ENCODE measurements at places on chromosomes 1 and 21.
A peak's percentile ranks its signal among the peaks of the same experiment; 100 is the strongest.

- DNase-seq: no peak
These were observed 12.3 kb upstream of the RASSF5 start for GRCh38 chr1:206495011-206495461.

GRCh38 chr1:56573311-56573710 lies 6.1 kb downstream of the PLPP3 start:
- DNase-seq: no peak

GRCh38 chr1:38239258-38239835 lies 192.8 kb upstream of the POU3F1 start:
- DNase-seq: no peak

GRCh38 chr1:202852163-202852904 lies 36.6 kb downstream of the RABIF start:
- DNase-seq: peak; percentile 36

DNA sequence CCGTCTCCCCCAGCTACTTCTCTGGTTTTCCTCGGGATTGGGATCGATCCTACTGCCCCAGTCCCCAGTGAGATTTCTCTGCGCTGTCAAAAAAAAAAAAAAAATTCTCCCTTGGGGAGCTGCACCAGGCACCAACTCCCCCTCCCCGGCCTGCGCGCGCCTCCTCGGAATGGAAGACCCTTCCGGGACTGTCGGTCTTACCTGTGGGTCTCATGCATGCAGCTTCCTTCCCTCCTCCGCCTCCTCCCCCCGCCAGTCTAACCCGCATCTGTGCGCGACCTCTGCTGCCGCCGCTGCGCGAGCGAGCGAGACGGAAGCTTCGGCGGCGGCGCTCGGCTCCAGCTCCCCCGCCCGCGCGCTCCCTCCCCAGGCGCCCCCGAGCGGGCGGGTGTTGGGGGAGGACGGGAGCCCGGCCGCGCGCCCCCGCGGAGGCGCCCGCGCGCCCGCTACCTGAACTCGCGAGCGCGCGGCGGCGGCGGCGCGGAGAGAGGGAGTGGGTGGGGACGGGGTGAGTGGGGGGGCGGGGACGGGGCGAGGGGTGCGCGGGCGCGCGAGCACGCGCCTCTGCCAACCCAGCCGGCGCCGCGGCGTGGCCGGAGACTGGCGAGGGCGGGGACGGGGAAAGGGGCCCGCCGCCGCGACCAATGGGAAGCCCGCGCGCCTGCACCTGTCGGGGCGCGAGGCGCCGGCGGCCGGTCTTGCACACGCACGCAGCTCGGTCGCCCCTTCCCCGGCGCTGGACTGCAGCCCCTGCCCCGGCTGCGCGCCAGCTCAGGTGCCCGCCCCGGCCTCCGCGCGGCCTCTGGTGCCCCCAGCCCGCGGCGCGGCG lies at the start of gene SUSD4:
SUSD4 (minus strand) TSS at position 321 of the 829 bp plus-strand sequence. CDS start 751 bp downstream, outside the sequence.
- no peak for DNase-seq

DNA sequence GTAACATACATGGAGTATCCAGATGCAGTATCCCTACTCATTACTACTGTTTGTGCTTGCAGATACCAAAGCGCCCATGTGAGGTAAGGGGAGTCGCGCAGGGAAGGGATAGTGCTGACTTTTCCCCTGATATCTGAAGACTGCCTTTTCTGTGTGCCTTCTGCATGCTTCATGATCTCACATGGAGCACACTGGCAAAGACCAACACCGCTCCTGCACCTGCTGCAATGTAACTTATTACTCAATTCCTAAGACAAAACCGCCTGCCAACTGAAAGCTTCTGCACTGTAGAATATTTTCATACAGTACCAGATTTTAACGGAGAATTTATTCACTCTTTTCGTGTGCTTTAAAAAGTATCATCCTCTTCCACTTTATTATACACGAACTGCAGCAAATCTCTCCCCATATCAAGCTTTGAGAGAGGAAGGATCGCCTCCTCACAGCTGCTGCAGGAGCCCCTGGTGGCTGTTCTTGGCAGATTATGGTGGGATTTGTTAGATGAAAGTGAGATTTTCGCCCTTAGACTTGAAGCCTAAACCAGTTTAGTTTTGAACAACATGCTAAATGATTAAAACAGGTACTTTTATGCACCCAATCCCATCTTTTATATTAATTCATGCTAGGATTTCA lies 99.1 kb downstream of the PTPN14 start:
- DNase-seq: no peak

- no peak for DNase-seq
These were observed 7.4 kb upstream of the S100A10 start for GRCh38 chr1:152000964-152001630.

- no peak for DNase-seq
These were observed 18.0 kb upstream of the MNDA start for GRCh38 chr1:158813164-158813563.

DNA sequence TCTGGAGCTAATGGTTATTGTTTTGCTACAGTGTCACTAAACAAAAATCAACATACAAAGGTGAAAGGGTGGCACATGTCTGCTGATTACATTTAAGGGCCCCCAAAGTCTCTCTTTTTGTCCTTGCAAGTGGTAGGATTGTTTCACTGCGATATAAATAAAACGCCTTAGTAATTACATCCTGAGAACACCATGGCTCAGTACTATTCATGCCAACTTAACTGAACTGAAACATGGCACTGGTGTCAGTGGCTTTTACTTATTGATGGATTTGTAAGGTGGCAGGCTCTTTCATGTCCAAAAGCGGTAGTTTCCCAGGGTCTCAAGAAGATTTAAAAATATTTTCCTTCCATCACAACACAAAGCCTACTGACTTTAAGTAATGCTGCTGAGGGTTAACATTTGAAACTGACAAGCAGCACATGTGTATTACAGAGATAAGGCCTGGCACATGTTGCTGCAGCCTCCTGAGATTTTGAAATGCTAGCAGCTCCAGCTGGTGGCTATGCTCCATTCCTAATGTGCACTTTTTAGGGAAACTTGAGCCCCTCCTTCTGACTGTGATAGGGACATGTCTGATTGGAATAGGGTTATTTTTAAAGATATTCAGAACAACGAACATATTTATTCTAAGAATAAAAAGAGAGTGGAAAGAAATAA lies 86.8 kb downstream of the ATP1B1 start:
- no peak for DNase-seq

- DNase-seq: no peak
These were observed 67.2 kb upstream of the IFNAR2 start for GRCh38 chr21:33162436-33162951.

GRCh38 chr1:225762444-225762843 lies 15.2 kb upstream of the SRP9 start:
- DNase-seq: no peak

GRCh38 chr1:39759436-39759726 lies 11.8 kb downstream of the OXCT2 start:
- DNase-seq: no peak

DNA sequence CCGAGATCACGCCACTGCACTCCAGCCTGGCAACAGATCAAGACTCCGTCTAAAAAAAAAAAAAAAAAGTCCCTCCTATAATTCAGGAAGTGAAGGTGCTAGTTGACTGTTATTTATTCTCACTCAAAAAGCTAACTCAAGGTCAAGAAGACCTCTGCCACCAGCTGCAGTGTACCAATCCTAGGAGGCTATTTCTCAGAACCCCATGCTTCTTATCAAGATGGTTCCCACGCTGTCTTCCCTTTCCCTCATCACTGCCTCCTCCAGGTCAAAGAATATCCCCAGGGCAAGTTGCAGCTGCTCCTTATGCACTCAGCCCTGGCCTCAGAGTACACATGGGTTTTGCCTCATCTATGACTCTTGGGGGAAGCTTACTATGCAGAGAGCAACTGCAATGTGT lies 53.6 kb downstream of the RERE start:
- no peak for DNase-seq

DNA sequence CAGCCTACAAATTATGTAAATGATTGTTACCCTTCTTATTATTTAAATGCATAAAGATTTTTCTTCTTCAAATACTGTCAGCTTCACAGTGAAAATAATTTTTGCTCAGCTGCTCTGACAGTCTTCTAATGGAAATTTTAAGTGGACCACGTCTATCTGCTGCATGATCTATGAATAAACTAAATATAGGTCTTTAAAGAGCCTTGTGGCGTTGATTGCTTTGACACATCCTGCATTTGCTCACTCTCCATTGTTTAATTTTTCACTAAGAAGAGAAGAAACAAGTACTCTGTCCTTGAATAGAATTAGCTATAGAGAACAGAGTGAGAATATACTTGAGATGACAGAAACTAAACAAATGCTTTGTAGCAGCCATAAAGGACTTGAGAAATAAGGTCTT lies 826.1 kb downstream of the MRPL39 start:
- no peak for DNase-seq

DNA sequence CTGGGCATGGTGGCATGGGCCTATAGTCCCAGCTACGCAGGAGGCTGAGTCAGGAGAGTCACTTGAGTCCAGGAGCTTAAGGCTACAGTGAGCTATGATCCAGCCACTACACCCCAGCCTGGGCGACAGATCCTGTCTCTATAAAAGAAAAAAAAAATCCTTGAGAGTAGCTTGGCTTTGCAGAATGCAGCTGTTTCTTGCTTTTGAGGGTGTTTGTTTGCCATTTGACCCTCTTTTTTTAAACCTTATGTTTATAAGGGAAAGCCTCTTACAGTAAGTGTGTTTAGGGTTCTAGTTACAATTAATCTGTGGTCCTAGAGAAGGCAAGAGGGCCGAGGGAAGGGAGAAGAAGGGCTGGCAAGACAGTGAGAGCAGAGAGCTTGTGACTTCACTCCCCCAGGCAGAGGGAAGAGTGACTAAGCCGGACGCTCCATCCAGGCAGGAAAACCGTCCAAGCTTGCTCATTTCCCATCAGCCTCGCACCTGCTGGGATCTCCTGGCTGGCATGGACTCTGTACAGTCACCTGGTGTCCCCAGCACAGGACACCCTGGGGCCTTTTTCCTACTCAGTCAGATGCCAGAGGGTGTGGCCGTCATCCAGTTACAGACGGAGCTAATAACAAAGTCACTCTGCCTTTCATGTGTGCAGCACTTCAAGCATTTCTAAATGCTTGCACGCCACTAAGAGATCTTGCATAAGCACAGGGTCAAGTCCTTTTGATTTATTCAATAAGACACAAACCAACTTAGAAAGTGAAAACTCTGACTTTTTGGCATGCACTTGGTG lies 55.5 kb upstream of the PSEN2 start:
- peak; percentile 89 for DNase-seq

DNA sequence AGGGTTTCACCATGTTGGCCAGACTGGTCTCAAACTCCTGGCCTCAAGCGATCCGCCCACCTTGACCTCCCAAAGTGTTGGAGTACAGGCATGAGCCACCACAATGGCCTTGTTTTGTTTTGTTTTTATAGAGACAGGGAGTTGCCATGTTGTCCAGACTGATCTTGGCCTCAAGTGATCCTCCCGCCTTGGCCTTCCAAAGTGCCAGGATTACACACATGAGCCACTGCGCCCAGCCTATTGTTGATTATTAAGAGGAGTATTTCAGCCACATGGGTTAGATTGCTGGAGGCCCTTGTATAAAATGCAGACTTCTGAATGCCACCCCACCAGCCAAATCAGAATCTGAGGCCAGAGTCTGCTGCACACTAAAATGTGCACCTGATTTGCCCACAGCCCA lies 57.2 kb upstream of the ANGPTL1 start:
- no peak for DNase-seq

DNA sequence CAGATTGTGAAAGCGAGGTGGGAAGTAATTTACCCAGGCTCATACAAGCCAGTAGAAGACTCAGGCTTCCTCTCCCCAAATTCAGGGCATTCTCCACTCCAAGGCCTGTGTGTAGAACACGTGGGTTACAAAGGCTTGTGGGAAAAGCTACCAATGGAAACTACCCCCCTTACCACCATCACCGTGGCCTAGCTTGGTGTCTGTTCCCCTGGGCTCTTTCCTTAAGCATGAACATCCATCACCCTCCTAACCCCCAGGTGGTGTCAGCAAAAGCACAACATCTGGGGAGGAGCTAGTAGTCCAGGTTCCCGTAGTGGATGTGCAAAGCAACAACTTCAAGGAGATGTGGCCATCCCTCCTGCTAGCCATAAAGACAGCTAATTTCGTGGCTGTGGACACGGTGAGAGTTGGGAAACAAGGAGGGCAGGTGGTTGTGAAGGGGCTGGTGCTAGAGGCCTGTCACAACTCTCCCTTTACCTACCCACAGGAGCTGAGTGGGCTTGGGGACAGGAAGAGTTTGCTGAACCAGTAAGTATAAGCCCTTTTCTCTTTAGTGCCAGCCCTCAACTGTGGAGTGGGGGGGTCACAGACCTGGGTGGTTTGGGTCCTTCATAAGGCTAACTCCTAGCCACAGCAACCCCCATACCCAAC lies 701 bp upstream of the MUTYH start:
- no peak for DNase-seq

- DNase-seq: no peak
These were observed 14.2 kb downstream of the PIGM start for GRCh38 chr1:160017592-160017991.

DNA sequence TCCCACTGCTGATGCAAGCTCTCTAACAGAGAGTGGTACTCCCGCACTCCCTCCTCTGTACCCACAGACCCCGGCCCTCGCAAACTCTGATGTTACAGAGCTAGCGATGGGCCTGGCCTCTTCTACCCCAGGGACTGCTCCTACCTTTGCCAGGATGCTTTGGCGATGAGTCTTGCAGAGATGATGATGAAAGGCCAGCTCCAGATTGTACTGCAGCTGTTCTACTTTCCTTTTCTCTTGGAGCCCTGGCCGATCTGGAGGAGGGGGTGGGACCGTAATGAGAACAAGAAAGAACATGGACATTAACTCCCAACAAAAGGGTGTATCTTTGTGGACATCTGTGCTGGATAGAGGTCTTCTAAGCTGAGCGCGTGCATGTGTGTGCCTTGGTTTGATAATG lies 6.0 kb upstream of the LINGO4 start:
- no peak for DNase-seq

DNA sequence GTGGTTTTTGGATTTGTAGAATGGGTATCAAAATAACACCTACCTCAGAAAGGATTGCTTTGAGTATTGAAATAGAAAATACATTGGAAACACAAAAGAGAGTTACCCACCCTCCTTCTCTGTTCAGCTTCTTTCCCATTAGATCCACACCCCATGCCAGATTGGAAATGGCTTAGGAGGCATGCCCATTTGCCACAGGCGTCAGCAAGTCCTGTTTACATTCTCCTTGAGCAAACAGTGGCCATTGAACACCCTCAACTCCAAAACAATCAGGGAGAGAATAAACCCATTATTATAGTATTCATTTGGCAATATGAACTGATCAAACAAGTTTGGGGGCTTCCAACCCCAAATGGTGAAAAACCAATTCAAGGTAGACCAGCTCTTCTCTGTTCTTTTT lies 2.4 kb downstream of the ELAPOR1 start:
- DNase-seq: no peak

DNA sequence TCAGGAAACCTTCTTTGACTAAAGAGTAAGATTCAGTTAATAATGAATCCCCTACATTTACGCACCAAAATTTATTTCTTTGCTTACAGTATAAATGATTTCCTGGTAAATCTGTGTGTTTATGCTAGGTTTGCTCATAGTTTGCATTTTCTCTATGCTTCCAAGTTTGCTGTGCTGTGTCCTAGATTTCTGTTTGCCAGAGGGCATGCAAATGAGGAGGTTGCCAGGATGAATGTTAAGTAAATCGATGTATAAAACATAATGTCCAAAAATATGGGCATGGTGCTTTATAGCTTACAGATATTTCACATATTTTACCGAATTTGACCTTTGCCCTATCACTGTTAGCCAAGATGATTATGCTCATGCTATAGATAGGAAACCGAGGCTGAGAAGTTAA lies 63.8 kb downstream of the TBX19 start:
- no peak for DNase-seq

GRCh38 chr1:198934901-198935305 lies 296.1 kb downstream of the PTPRC start:
- peak; percentile 63 for DNase-seq

GRCh38 chr1:86277936-86278335 lies 118.2 kb downstream of the ODF2L start:
- peak; percentile 4 for DNase-seq
